ENCODE measurements at places on chromosomes 16 and 17.

GRCh38 chr16:58378401-58378800 is 13.9 kb upstream of the GINS3 start:
- no peak for DNase-seq

DNA sequence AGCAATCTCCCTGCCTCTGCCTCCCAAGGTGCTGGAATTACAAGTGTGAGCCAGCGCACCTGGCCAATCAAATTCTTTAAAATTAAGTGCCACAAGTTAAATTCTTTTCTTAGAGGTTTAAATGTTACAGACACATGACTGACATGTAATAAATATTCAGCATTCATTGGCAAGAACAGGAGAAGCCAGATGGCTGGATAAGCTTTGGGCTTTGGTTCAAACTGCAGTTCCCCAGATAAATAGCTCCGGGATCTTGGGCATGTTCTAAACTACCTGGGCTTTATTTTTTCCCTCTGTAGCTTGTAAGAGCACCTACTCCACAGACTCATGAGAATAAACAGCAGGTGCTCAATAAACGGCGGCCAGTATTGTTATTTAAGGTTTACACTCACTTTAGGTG is 34.1 kb downstream of the ABAT start:
- DNase-seq = no peak

DNA sequence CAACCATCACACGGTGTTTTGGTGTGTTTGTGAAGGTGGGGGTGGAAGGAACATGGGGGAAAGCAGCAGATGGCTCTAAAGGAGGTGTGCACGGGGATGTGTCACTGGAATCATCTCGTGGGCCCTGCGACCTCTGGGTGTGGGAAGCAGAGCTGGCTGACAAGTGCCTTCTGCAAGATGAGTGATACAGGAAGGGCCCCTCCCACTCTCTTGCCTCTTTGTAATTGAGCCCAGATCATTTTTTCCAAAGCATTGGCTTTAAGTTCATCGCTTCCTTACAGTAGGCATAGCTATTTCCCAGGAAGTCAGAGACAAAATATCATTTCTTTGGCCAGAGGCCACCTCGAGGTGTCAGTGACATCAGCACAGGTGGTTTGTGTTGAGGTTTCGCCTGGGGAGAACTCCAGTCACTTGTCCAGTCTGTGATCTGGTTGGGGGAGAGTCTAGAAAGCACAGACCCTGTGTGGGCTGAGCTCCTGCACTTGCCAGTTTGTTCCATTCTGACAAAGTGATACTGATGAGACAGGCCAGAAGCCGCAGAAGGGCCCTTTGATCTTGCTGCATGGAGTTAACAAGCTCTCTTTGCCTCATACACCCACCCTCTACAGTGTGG is 20.6 kb upstream of the SNTB2 start:
- DNase-seq = peak; percentile 81

- no peak for DNase-seq
Observed at GRCh38 chr16:35506898-35507194, 2047.4 kb downstream of the TP53TG3F start.

DNA sequence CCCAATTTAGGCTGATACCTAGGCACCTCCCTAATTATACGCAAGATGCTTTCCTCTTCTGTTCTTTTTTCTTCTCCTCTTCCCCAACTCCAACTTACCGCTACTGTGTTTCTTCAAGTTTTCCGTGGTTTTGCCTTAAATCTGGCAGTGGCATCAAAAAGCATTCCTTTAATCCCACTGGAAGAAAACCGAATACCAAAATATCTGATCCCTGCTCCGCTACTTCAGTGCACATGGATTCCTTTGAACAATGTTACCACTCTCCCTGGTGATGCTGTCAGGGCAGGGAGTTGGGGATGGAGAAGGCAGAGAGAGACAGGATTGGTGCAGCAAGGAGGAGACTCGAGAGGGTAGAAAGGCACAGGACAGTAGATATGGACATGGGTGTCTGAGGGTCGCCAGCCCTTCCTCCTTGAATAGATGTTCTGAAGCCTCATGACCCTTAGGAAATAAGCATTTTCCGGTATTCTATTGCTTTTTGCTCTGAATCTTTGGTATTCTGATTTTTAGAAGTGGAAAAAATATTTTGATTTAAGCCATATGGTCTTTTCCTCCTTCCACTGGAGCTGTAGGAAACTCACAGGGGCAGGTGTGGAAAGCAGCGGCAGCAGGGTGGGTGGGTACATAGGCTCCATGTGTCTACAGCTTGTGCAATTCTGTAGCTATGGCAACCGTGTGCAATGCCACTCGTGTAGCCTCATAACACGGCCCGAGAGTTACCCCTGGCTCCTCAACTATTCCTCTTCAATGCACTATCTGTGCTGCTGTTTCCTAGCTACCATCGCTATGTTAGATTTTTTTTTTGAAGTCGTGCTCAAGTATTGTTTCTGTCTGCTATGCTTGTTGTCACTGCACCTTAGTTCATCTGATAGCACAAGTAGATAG is 32.3 kb upstream of the TANC2 start:
- DNase-seq = no peak

DNA sequence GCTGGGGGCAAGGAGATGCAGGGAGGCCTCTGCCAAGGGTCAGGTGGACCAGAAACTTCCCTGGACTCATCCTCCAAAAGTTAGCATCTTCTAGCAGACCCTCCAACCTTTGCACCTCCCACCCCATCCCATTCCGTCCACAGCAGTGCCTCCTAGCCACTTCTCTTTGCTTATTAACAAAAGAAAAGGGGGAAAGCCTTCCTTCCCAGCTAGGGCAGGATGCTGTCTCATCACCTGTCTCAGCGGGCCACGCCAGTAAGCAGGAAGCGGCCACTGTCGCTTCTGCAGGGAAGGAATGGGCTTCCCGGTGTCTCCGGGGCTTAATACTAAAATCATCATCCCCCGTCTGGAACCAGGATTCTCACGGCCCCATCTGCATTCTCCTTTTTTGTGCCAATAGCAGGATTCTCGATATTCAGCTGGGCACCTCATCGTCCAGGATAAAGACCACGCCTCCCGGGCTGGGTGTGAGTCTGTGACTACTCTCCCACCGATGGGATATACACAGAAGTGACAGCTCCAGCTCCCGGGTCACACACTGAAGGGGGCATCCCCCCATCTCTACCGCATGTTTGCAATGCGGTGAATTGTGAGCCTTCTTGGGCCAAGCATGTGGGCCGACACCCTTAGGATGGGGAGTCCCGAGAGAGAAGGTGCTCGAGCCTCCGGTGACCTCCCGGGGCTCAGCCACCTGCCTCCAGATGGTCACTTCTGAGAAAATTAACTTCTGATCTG is 15.5 kb upstream of the RBFOX3 start:
- no peak for DNase-seq

GRCh38 chr17:36578671-36579070 is 13.0 kb upstream of the DHRS11 start:
- no peak for DNase-seq

GRCh38 chr16:30144017-30144416 is 21.0 kb upstream of the MAPK3 start:
- no peak for DNase-seq

GRCh38 chr17:56152874-56153602 is at the start of gene ANKFN1:
Gene ANKFN1, plus strand, starts transcription at chr17:56153475. Its CDS starts 59,193 bp downstream, at chr17:56212668.
- DNase-seq = no peak

DNA sequence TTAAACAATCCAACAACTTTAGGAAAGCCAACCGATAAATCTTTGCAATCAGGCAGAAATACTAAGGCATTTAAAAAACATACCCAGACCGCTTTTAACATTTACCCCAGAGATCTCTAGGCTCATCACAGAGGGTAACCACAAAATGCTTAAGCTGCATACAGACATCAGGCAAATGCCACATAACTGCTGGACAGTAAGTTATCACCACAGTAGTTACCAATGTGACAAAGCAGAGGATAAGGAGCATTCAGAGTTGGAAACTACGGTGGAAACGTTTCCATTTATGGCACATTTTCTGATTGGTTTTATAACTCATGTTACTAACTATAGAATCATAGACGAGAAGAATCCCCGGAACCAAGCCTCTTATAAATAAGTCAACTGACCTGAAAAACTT is 77.5 kb downstream of the KANSL1 start:
- DNase-seq = no peak

DNA sequence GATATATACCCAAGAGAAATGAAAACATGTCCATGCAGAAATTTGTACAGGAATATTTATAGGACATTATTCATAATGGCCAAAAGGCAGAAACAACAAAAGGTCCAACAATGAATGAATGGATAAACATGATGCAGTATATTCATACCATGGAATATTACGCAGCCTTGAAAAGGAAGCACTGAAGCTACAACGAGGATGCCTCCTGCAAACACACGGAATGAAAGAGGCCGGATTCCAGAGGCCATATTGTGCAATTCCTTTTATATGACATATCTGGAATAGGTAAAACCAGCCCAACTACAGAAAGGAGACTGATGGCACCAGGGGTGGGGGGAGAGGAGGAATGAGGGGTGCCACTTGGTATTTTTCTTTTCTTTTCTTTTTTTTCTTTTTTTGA is 14.5 kb upstream of the CHMP6 start:
- DNase-seq = no peak

GRCh38 chr17:37506678-37507077 is 17.0 kb downstream of the DUSP14 start:
- peak; percentile 22 for DNase-seq

DNA sequence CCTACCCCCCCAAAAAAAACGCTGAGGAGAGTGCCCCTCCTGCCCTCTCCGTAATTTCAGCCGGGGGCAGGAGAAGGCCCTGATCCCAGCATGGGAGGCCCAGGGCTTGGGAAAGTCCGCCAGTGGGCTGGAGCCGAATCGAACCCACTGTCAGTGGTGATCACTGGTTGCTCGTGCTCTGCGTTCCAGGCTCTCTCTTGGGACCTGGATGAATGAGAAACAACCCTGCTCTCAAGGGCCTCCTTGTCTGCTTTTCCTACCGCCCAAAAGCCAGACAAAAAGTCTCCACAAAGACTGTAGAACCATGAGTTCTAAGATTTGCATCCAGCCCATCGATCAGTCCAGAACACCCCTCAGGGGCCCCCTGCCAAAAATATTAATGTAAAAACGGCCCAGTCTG is 8.1 kb downstream of the ARHGAP23 start:
- no peak for DNase-seq
